Activated T-helper 17 cell treated with anti-CD3 and anti-CD28 coated beads, Interleukin-2, amount 50 U/mL, for 72 hours (primary cell): ENCODE measurements at places on chromosomes 2 and 18. TPM values are rescaled to one million over a fixed set of nuclear protein-coding genes. Genes with fewer than 3 reads are reported as not detected.
A peak's percentile ranks its signal among the peaks of the same experiment; 100 is the strongest.

DNA sequence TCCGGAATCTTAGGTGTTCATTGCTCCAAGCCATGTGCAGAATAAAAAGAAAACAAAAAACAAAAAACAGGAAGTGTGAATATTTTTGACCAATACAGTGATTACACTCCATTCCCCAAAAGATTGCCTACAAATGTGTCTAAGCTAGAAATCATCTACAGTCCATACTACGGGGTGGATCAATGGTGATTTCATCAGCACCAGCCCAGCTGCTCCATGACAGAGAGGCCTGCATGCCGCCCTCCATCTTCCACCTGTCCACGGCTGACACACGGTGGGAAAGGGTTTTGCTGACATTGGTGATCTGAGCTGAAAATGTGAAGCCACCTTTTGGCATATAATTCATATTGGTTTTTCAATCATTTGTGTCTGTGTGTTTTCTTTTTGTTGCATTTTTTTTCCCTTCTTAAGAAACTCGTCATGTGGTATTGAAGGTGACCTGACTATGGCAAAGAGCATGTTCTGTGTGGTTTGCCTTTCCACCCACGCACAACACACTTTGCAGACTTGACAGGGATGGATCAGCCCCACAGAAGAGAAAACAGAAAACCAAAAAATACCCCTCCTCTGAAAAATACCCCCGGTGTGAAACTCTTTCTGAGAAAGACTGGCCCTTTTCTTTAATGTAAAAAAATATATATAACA lies 533.1 kb downstream of the RNF144A start:
- ATAC-seq, result peak; percentile 93

- ATAC-seq, result no peak
These were observed 80.9 kb downstream of the CDCA7 start for GRCh38 chr2:173435574-173435973.

- ATAC-seq, result no peak
These were observed 31.4 kb downstream of the SCG2 start for GRCh38 chr2:223570784-223571183.

GRCh38 chr2:224319750-224320149 lies 82.2 kb downstream of the FAM124B start:
- ATAC-seq, result no peak

- no peak for ATAC-seq
These were observed 24.0 kb upstream of the ALPI start for GRCh38 chr2:232431705-232432590.

GRCh38 chr18:45227001-45227742 lies 388.1 kb upstream of the SLC14A2 start:
- no peak for ATAC-seq

DNA sequence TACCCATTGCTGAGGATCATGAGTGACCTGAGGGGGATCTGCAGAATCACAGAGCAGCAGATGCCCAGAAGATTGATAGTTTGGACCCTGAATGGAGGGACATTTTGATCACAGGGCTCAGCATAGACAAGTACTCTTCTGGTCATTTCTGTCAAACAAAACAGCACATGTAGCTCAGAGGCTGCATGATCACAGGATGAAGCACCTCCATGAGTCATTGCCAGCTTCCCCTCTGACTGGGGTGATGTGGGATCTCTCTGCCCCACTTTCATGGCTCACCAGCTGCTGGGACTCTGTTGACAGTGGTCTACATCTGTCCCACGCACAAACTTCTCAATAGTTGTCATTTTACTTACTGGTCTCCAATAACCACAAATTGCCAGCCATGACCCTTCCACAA lies 264.1 kb downstream of the RPIA start:
- ATAC-seq, result peak; percentile 35

DNA sequence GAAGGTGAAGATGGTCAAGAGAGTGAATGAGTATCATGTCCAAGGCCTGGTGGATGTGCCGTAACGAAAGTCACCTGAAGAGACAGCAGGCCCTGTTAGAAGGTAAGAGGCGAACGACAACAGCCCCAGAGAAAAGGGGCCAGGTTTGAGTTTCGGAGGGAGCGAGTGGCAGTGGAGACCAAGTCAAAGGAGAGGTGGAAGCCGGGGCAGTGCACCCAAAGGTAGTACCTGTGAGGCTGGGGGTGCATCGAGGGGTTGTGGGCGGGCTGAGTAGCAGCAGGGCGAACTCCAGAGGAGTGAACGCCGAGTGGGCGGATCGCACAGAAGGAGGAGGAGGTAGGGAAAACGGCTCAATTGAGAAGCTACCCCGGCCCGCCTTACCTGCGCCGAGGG lies 358 bp downstream of the USP37 start:
- ATAC-seq, result peak; percentile 52

GRCh38 chr2:65077898-65078297 lies 21.7 kb downstream of the CEP68 start:
- no peak for ATAC-seq

Gene PLEKHB2
- 59.8 TPM for total RNA-seq

Gene CELF4
- total RNA-seq, result not detected

Gene ERICH2
- total RNA-seq, result not detected
